IPS-NIHi11 (cell line): ENCODE measurements at places on chromosomes 2 and 18.

DNA sequence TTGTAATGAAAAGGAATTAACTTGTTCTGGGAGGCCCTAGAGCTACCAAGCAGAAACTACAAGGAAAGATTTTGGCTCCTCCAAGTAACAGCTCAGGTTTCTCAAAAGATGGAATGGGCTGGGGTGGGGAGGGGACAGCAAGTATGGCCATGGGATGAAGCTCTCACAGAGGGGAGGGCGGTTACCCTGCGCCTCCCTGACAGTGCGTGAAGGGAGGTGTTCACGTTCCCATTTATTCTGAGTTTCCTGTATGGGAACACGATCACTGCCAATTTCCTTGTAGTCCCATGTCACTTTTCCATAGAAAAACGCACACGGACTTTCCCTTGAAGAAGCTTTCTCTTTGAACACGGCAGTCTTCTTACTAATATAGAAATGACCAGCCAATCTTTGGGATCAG lies 17.0 kb downstream of the CDC42EP3 start:
- DNase-seq: no peak

DNA sequence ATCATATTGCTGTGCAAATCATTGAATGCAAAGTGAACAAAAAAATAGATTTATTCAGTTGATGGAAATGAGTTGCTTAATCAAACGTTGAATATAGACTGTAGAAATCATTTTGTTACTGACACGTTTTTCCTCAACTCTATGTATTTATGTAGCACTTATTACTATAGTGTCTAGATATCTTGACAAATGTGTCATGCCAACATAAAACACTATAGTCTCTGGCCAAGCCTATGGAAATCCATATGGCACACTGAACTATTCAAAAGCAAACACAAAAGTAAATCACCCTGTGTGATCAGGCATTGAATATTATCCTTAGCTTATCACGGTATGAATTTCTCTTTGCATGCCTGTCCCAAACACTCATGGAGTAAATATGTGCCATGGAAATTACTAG lies 131.3 kb downstream of the ZNF804A start:
- DNase-seq: no peak

DNA sequence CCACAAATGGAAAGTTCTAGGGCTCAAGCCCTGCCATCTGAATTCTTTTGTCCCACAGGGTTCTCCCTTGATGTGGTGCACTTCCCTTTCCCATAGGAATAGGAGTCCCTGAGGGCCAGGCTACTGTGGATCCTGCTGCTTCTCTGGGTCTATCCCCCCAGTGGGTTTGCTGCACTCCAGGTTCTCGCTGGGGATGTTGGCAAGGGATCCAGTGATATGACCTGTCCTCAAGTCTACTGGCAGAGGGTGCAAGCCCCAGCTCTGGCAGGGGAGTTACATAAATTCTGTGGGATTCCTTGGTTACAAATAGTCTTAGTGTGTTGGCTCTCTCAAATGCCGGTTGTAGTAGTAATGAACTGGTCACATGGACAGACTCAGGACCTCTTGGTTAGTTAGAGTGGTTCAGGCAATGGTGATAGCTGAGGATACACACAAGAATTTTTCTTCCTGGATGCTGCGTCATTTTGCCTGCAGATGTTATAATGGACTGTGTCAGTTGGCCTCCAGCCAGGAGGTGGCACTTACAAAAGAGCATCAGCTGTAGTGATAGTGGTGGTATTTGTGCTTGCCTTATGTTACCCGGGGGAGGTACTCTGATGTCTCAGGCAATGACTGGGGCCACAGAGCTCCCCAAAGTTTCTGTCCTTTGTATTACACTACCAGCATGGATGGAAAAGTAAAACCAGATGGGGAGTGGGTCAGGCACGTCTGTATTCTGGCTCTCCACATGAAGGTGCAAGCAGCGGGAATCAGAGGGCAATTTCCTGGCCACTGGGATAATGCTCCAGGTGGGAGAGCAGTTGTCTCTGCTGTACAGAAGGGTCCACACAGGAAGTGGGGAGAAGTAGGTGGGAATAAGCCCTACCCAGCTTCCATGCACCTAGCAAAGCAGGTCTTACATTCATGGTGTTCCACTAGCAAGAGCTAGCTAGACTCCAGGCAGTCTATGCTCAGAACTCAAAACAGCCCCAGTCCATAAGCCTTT lies 267.9 kb downstream of the SOX11 start:
- no peak for DNase-seq

- no peak for DNase-seq
Observed at GRCh38 chr18:33114749-33115148, 325.8 kb downstream of the CCDC178 start.

- DNase-seq: no peak
Observed at GRCh38 chr2:238865744-238866355, 18.0 kb downstream of the TWIST2 start.

DNA sequence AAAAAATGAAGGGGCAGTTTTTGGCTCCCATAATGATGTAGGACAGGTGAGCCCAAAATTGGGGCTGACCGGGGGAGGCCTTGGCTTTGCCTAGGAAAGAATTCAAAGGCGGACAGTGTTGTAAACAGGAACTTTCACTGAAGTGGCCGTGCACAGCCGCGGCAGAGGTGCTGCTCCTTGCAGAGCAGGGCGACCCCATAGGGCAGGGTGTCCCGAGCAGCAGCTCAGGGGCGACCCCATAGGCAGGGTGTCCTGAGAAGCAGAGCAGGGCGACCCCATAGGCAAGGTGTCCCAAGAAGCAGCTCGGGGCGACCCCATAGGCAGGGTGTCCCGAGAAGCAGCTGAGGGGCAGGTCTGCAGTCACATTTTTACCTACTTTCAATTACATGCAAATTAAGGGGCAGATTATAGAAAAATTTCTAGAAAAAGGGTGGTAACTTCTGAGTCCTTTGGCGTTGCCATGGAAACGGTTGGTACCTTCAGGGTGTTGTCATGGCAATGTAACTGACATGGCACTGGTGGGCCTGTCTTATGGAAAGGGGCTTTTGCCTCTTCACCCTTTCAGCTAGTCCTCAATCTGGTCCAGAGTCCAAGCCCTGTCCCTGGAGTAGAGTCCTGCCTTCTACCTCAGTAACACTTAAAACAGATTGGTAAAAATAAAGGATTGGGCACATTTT lies 134.5 kb downstream of the FBXO15 start:
- DNase-seq: no peak

- no peak for DNase-seq
Observed at GRCh38 chr2:45190481-45190942, 181.3 kb upstream of the SIX2 start.

DNA sequence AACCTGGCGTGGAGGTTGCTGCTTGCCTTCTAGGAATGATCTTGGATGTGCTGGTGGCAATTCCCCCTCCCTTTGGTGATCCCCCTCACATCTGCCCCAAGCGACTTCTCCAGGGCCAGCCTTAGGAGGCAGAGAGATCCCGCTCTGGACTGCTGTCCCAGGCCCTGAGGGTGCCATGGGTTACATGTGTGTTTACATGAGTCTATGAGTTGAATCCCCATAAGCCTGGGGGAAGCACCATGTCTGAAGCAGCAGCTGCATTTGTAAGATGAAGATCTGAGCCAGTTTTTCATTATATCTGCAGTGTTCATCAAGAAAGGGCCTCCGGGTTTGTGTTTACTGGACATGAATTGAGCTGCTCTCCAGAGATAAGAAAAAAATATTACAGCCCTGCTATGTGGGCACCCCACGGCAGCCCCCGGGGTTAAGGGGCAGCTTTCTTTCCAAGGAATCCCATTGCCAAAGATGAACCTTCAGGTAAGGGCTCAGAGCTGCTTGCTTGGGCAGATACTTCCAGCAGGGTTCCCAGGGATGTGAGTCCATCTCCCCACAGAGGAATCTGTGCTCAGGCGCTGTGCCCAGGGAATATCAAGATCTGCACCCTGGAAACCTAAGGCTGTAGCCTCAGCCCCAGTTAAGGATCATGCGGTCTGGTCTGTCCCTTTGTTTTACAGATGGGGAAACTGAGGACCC lies 46.0 kb downstream of the MRPS5 start:
- no peak for DNase-seq

DNA sequence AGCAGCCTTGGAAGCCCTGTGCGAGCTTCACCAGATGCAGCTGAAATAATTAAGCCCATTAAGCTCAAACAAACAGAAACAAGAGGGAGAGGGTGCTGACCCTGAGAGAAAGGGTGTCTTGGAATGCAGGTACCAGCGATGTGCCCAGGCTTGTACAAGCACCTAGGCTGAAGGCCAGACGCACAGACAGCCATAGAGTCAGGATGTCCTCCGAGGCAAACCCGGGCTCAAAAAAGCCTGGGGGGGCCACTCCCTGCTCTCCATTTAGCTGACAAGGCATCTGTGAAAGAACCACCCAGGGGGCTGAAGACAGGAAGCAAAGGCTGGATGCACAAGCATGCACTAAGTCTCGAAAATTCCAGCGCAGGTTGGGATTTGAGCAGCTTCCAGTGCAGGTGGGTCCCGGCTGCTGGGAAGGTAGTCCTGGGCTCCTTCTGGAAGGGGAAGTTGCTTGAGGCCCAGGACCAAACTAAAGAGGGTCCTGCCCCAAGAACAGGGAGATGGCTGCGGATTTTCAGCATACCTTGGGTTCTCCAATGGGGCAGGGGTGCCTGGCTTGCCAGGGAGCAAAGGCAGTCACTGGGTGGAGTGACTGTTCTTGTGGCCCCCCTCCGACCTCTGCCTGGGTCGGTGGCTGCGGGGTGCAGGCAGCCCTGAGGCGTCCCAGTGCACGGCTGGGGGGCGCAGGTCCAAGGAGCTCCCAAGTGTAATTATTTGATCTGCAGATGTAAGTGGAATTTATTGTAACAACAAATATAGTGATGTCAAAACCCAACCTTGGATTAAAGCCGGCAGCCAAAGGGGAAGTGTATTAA lies 5.9 kb downstream of the GBX2 start:
- DNase-seq: no peak

GRCh38 chr18:55588870-55589595 lies 1.0 kb upstream of the TCF4 start:
- DNase-seq: no peak

DNA sequence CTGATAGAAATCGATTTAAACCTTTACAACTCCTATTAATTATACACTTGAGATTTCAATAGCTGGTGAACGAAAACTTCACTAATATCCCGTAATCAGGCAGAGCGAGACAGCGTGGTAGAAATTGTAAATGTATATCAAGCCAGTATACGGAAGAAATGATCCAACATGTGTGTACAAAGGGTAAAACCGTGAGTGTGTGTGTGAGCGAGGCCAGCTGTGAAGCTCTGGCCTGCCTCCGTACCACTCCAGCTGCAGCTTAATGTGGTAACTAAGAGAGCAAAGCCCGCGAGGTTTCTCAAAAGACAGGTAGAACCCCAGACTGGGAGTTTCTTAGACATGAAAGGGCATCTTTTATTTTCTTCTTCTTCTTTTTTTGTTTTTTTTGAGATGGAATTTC lies 52.3 kb upstream of the ZNF516 start:
- DNase-seq: no peak

GRCh38 chr2:138035608-138036217 lies 71.4 kb downstream of the HNMT start:
- DNase-seq: no peak

- no peak for DNase-seq
Observed at GRCh38 chr2:120684289-120685065, 51.2 kb upstream of the GLI2 start.

GRCh38 chr2:85324639-85325465 lies 2.9 kb downstream of the TGOLN2 start:
- DNase-seq: no peak

DNA sequence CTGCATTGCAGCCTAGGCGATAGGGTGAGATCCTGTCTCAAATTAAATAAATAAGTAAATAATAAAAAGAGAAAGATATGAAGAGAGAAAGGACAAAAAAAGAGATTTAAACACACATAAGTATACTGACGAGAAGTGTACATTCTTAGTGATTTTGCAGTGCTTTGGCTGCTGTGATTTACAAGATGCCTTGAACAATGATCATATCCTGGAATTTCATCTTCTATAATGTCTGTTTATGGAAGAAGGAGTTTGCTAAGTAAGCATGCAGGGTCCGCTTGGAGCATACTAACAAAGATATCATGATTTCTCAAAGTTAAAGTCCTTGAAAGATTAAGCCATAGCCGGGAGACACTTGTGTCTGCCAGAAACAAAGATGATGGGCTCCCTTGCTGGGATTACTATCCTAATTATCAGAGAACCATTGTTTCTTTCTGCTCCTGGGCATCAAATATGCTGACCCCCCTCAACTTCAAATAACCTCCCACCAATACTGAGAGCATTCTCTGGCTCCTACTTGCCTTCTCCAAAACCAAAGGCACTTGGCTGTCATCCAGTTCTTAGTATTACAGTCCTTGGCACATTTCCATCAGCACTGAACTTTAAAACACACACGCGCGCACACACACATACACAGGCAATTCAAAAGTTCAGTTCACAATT lies 47.5 kb upstream of the STAM2 start:
- no peak for DNase-seq

DNA sequence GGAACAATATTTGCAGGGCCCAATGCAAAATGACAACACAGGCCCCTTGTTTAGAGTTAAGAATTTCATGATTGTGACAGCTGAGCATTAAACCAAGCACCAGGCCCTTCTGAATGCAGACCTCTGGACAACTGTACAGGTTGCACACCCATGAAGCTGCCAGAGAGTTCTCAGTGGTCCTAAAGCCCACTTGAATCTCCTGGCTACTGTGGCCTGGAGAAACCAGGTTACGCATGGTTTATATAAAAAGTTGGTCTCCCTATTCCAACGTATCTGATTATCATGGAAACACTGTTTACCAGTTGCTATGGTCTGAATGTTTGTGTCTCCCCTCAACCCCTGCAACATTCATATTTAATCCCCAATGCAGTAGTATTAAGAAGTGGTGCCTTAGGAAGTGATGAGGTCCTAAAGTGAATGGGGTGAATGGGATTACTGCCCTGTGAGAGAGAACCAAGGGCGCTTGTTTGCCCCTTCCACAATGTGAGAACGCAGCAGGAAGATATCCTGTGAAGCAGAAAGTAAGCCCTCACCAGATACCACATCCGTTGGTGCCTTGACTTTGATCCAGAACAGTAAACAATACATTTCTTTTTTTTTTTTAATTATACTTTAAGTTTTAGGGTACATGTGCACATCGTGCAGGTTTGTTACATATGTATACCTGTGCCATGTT lies 48.0 kb upstream of the ANXA4 start:
- no peak for DNase-seq

- peak; percentile 60 for DNase-seq
Observed at GRCh38 chr2:69012310-69013141, 453 bp upstream of the ANTXR1 start.

- peak; percentile 77 for DNase-seq
Observed at GRCh38 chr2:223779877-223780276, 57.5 kb downstream of the AP1S3 start.

- DNase-seq: no peak
Observed at GRCh38 chr2:240311821-240312220, 123.6 kb upstream of the GPC1 start.

- no peak for DNase-seq
Observed at GRCh38 chr18:57771193-57771592, 31.9 kb downstream of the ATP8B1 start.
